ENCODE measurements at places on chromosomes 12 and 14.
A peak's percentile ranks its signal among the peaks of the same experiment; 100 is the strongest.

DNA sequence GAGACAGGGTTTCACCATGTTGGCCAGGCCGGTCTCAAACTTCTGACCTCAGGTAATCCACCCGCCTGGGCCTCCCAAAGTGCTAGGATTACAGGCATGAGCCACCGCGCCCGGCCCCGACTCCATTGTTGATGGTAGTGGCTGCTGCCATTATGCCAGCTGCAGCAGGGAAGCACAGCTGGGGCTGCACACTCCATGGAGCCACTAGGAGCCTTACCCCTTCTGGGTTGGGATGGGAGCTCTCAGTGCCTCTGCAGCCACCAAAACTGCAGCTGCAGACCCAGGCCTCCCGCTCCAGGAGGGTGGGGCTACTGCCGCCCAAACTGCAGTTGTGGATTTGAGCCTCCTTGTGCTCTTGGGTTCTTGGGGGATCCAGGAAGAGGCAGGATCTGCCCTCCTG, 25.9 kb downstream of the TCHP start:
- no peak for DNase-seq

GRCh38 chr12:112163471-112163991, 38.2 kb downstream of the TRAFD1 start:
- no peak for DNase-seq

DNA sequence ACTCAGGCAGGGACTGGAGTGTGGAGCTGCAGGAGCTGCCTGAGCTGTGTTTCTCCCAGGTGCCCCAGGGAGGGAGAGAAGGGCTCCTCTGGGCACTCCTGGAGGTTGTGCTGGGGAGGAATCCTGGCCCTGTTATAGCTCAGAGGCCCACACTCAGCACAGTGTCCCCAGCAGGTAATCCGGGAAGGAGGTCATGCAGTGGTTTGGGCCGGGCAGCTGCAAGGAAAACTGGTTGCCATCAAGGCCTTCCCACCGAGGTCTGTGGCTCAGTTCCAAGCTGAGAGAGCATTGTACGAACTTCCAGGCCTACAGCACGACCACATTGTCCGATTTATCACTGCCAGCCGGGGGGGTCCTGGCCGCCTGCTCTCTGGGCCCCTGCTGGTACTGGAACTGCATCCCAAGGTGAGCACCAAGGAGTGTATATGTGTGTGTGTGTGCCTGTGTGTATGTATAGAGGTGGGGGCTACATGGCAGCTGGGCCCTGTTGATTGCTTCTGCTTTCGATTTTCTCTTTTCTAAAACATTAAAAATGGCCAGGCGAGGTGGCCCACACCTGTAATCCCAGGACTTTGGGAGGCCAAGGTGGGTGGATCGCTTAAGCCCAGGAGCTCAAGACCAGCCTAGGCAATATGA, 2.0 kb downstream of the AMHR2 start:
- DNase-seq = no peak

DNA sequence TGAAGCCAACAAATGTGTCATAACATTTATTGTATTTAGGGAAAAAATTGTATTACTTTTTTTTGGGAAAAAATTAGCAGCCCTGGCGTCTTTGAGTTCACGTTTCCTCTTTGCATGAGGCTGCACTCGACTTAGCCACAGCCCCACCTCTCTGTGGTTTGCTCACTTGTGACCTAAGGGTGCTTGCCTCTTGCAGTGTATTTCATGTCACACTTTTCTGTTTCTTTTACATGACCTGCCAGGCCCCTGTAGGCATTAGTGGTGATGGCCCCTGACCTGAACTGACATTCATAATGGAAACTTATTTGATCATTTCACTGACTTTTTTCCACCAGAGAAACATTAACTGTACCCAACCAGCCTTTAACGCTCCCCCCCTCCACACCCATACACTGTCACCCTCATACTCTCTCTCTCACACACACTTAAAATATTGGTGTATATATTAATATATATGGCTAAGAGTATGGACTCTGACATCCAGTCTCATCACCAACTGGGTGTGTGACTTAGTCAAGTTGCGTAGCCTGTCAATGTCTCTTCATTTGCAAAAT, 122.9 kb downstream of the PRKCH start:
- peak; percentile 47 for DNase-seq

- no peak for DNase-seq
Measured at GRCh38 chr12:6384499-6385436, 806 bp downstream of the LTBR start.

DNA sequence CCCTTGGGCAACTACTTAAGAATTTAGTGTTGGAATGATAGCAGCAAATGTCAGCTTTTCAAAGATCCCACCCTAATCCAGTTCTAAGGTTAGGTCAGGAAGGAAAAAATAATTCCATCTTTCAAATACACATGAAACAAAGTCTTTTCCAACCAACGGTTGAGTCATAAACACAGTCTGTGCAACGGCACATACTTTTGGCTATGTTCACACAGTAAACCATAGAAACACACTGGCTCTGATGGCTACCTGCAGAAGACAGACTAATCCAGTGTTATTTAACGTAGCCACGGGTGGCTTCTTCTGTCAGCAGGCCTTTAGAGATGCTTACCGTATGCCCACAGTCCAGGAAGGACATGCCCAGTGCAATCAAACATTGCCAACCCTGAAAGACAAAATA, 35.7 kb downstream of the HIGD1C start:
- no peak for DNase-seq

- no peak for DNase-seq
Measured at GRCh38 chr12:92524489-92524888, 178.3 kb upstream of the PLEKHG7 start.

DNA sequence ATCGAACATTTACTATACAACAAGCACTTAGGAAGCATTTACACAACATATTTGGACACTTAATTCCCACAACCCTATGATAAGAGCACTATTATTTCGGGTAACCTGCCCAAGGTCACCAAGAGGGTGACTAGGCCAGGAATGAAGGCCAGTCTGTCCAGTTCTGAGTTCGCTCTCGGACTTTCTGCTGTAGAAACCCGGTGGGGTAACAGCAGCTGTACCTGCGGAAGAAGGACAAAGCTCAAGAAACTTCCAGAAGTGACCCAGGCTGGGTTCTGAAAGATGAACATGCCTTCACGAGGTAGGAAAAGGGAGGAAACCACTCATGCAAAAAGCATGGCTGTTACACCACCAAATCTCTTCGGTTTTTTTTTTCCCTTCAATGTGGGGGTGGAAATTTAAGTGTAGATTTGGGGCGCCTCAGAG, 10.8 kb downstream of the PLA2G1B start:
- no peak for DNase-seq

DNA sequence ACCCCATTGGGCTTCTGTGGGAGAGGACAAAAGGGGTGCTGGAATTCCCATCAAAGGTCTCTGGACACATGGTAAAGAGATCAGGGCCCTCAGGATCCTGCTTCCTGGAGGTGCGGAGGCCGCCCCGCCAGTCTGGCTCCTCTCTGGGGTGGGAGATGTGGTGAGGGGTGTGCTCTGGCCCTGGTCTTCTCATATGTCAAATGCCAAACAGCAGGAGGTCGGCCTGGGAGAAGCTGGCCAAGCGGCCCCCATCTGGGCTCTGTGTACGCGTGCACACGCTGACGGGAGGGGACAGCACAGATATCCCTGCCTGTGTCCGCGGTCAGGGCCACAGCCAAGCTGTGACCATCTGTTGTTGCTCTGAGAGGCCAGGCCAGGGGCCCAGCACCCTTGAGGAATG, 14.1 kb downstream of the FIGNL2 start:
- DNase-seq = no peak

DNA sequence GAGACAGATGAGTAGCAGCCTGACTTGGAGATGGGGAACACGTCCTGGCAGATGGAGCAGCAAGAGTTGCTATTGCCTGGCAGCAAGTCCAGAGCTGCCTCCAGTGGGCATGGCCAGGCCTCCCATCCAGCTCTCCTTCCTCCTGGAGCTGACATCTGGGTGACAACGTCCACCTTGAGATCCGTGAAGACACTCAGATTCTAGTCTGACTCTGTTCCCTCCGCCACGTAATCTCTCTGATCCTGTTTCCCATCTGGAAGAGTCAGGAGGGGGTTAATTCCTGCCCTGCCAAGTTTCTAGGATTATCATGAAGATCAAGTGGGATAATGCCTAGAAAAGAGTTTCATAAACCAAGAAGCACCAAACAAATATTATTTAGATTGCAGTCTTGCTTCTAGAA, 65.3 kb upstream of the FAM181A start:
- DNase-seq = no peak

- DNase-seq = peak; percentile 26
Measured at GRCh38 chr12:112992541-112993398, 14.5 kb downstream of the OAS2 start.

GRCh38 chr14:100557658-100558057, 29.6 kb downstream of the BEGAIN start:
- no peak for DNase-seq

- no peak for DNase-seq
Measured at GRCh38 chr12:124851342-124851741, 12.3 kb downstream of the SCARB1 start.

GRCh38 chr12:1108276-1108675, 117.3 kb downstream of the ERC1 start:
- no peak for DNase-seq

- no peak for DNase-seq
Measured at GRCh38 chr12:101966496-101966895, 89.1 kb downstream of the DRAM1 start.

- DNase-seq = no peak
Measured at GRCh38 chr12:110102255-110102654, 21.9 kb upstream of the IFT81 start.

GRCh38 chr14:65864984-65865383, 452.5 kb downstream of the FUT8 start:
- DNase-seq = no peak

- no peak for DNase-seq
Measured at GRCh38 chr14:61607570-61608244, 87.6 kb upstream of the HIF1A start.

- DNase-seq = no peak
Measured at GRCh38 chr12:54463034-54463433, 10.4 kb downstream of the GTSF1 start.

DNA sequence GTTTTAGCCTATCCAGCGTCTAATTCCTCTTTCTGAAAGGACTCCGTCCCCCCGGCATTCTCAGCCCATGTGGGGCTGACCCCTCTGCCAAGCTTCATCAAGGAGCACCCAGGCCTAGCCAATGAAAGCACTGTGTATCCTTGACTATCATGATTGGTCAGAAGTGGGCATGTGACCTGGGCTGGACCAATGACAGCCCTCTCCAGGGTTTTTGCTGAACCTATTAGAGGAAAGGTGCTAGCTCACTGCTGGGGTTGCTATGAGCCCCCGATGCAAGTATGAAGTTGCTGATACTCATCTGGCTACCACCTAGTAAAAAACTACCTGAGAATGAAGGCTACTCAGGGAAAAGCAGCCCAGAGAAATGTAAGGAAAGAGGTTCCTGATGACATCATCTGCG, 68.1 kb downstream of the LRRC74A start:
- DNase-seq = no peak

- DNase-seq = no peak
Measured at GRCh38 chr12:49037947-49038237, 19.3 kb upstream of the PRKAG1 start.

DNA sequence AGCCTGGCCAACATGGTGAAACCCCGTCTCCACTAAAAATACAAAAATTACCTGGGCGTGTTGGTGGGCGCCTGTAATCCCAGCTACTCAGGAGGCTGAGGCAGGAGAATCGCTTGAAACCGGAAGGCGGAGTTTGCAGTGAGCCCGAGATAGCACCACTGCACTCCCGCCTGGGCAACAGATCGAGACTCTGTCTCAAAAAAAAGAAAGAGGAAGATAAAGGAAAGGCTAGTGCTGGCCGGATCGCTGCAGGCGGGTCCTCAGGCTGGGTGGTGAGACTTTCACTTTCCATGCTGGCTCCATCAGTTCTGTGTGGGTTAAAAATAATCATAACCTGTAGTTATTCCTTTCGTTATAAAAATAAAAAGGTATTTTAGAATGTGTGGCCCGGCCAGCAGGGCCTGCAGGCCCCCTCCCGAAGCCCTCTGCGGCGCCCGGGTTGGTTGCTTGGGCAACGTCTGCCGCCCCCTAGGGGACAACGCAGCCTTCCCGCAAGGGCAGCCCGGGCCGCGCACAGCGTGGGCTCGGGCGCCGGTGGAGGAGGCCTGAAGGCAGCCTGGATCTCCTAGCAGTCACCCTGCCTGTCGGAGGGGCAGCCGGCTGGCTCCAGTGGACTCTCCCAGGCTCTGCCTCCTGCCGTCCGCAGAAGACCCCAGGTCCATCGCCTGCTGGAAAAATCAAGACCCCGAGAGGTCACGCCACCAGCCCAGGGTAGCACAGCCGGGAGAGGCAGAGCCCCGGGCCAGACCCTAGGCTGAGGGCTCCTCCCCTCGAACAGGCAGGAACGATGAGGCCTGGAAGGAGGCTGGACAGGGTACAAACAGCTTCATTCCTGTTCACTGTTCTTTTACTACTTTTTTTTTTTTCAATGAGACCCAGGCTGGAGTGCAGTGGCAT, 5.0 kb upstream of the SLC25A47 start:
- peak; percentile 56 for DNase-seq

GRCh38 chr12:111143271-111143670, 222.9 kb upstream of the MYL2 start:
- DNase-seq = no peak

DNA sequence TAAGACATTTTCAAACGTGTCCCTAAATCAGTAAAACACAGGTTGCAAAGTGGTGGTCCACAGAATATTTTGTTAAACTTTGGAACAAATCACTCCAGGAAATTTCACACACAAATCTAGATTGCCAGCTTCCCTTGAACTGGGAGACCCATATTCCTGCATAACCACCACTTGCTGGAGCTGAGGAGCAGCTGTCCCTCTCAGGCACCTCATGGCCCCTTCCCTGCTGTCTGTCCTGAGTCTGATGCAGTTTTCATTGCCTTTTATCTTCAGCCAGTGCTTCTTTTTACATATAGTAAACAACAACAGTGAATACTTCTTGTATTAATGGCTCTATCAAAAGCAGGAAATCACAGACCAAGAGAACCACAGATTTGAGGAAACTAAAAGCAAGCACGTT, 289.3 kb downstream of the MED13L start:
- DNase-seq = no peak

DNA sequence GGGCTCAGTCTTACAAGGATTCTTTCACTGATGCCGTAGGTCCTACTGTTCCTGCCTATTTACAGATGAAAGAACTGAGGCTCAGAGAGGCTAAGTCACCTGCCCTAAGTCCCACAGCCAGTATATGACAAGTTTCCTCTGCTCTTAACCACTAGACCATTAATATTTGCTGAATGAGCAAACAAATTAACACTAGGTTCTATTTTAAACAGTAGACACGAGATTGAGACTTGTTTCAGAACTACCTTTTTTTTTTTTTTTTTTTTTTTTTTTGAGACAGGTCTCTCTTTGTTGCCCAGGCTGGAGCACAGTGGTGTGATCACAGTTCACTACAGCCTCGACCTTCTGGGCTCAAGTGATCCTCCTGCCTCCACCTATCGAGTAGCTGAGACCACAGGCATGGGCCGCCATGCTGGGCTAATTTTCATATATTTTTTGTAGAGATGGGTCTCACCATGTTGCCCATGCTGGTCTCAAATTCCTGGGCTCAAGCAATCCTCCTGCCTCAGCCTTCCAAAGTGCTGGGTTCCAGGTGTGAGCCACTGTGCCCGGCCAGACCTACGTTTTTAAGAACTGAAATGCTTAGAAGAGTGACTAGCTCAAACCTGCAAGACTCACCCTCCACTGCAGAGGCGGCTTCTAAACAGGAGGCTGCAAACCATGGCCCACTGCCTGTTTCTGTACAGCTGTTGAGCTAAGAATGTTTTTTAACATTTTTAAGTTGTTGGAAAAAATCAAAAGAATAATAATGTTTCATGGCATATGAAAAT, 12.9 kb downstream of the SYNE3 start:
- no peak for DNase-seq

Data from stimulated activated CD8-positive, alpha-beta memory T cell treated with anti-CD3 and anti-CD28 coated beads, Interleukin-2, amount 100 ng/mL, for 1 hour (primary cell).